ENCODE measurements at places on chromosomes 11 and 22.

DNA sequence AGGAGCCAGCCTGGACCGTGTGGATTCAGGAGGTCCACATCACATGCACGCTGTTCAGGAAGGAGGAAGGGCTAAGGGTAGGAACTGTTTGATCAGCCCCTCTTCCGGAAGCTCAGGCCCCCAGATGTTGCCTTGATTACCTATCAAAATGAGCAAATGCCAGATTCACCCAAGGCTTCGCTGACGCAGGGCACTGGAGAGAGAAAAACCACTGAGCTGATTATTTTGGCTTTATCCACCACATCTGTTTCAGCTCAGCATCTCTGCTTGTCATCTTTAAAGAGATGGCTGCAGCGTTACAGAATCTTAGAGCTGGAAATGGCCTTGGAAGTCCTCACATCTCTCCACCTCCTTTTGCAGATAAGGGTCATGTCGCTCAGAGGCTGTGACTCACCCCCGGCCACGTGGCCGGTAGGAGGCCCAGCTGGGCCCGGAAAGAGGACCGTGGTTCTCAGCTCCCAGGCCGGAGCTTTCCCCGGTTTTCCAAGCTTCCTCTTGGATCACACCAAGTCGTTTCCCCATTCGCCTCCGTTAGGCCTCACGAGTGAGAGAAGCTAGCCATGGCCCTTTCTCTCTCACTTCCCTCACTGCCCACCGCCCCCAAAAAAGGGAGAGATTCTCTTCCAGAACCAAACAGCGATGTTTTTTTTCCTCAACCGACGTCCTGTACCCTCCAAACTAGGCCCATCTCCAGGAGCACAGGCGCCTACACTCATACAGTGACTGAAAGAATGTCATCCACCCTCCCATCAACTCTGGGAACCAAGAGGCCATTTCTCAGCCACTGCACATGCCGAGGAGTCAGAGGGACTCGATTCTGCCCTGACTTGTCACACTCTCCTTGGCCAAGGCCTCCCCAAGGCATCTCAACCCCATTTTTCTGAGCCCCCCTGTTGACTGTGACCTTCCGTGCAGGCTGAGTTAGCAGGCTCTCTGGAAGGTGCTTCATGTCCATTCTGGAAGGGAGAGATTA, 37.6 kb downstream of the LIF start:
- H3K27ac ChIP-seq: no peak overlapping the region
- H3K4me1 ChIP-seq: peaks cover 12% of the 10 kb centered on the region
- H3K27me3 ChIP-seq: no peaks in the 10 kb centered on the region
- no peak for DNase-seq
- H3K36me3 ChIP-seq: no peaks in the 10 kb centered on the region
- H3K4me3 ChIP-seq: no peak overlapping the region

DNA sequence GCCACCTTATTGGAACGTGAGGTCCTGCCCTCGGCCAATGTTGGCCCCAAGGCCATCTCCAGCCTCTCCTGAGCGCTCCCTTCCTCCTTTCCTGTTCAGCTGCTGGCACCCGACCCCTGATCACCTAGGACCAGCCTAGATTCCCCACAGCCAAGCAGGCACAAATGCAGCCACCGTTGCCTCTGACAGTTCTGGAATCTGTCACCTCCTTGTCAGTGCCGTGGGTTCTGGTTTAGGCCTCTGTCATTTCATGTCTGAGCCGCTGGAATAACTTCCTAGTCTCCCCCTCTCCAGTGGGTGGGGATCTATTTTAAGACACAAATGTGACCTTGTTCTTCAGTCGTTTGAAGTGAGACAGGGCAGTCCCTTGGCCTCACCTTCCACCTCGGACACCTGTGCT, 29.7 kb downstream of the FADS3 start:
- no peak for DNase-seq
- no peaks in the 10 kb centered on the region for H3K36me3 ChIP-seq
- H3K27me3 ChIP-seq: no peaks in the 10 kb centered on the region
- H3K4me3 ChIP-seq: no peak overlapping the region
- no peak overlapping the region for H3K27ac ChIP-seq
- H3K4me1 ChIP-seq: no peaks in the 10 kb centered on the region

DNA sequence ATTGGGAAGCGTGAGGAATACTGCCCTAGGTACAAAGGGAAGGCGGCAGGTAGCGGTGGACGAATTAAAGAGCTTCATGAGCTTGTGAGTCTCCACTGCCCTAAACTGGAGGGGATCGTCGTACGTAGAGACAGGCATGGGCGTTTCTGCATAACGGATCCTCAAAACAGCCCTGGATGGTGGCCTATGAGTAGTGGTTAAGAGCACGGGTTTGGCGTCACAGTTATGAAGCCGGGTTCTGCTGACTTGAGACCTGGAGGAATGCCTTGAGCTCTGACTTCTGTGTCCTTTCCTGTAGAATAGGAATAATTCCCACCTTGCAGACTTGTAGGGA, 335 bp downstream of the TMEM138 start:
- no peaks in the 10 kb centered on the region for H3K27me3 ChIP-seq
- H3K27ac ChIP-seq: peak overlapping the region; percentile 93
- no peak for DNase-seq
- H3K4me1 ChIP-seq: peaks cover 28% of the 10 kb centered on the region
- peaks cover 14% of the 10 kb centered on the region for H3K36me3 ChIP-seq

DNA sequence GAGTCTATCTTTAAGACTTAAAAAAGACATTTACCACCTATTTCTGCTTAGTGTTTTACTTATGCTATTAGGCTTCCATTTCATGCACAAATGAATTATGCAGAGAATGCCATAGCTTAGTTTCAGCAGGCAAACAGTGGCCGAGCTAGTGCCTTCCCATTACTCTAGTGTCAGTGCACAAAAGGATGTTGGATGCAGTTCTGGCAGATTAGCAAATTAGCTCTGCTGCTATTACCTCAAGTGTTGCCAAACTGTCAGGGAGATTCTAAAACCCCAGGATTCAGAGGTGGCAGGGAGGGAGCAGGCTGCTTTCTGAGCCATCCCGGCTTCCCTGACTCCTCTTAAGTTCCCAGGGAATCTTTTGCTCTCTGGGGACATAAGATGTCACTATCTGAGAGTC, 209.4 kb upstream of the NCAM1 start:
- DNase-seq: no peak
- no peak overlapping the region for H3K27ac ChIP-seq
- H3K27me3 ChIP-seq: peaks cover 29% of the 10 kb centered on the region
- H3K4me3 ChIP-seq: no peak overlapping the region
- H3K36me3 ChIP-seq: no peaks in the 10 kb centered on the region
- H3K4me1 ChIP-seq: no peaks in the 10 kb centered on the region

DNA sequence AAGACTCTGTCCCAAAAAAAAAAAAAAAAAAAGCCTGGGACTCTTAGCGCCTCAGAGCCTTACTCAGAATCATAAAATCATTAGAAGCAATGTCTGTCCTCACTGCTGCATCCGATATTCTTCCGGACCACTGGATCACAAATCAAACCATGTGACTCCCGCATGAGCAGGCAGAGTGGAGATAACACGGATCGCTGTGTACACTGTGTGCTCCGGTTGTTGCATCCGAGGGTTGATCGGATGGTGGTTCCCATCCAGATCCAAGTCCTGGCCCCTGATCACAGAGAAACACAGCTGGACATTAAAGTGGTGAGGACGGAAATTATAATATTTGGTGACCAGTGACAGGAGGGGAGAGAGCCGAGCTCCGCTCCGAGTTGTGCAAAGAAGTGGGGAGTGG, 9.7 kb upstream of the TXNRD2 start:
- H3K4me1 ChIP-seq: peaks cover 43% of the 10 kb centered on the region
- H3K27ac ChIP-seq: peak overlapping the region; percentile 56
- H3K27me3 ChIP-seq: no peaks in the 10 kb centered on the region
- H3K36me3 ChIP-seq: peaks cover 7% of the 10 kb centered on the region
- H3K4me3 ChIP-seq: no peak overlapping the region

DNA sequence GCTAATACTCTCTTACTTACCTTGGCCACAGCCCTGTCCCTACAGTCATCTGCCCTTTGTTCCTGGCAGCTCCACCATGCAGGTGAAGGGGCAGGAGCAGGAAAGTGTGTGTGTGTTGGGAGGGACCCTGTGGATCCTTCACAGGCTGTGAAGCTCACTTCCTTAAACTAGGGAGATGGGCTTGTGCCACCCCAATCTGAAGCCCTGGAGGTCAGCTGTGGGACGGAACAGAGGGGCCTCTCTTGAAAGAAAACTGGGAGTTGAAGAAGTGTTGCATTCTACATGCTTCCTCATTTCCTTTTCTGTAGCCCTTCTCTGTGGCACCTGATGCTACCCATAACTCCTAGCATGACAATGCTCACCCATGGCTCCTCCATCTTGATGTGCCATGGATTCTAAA, 11.7 kb downstream of the FADS1 start:
- H3K27me3 ChIP-seq: no peaks in the 10 kb centered on the region
- no peak overlapping the region for H3K4me3 ChIP-seq
- DNase-seq: no peak

GRCh38 chr11:57460022-57460757, at the start of gene RTN4RL2:
Gene RTN4RL2 (plus strand): TSS chr11:57460528. CDS start chr11:57460866, 338 bp downstream.
- no peaks in the 10 kb centered on the region for H3K36me3 ChIP-seq
- peaks cover 37% of the 10 kb centered on the region for H3K4me1 ChIP-seq
- H3K27me3 ChIP-seq: peaks cover 26% of the 10 kb centered on the region
- peak within 1 kb of the TSS; percentile 47 for H3K27ac ChIP-seq
- H3K4me3 ChIP-seq: peak within 1 kb of the TSS; percentile 88

GRCh38 chr11:115659061-115659963, 155.1 kb upstream of the CADM1 start:
- no peak overlapping the region for H3K27ac ChIP-seq
- DNase-seq: no peak
- no peak overlapping the region for H3K4me3 ChIP-seq
- H3K36me3 ChIP-seq: no peaks in the 10 kb centered on the region
- no peaks in the 10 kb centered on the region for H3K4me1 ChIP-seq

- H3K27me3 ChIP-seq: no peaks in the 10 kb centered on the region
- no peak for DNase-seq
- no peak overlapping the region for H3K4me3 ChIP-seq
Measured at GRCh38 chr11:106482917-106483785, 405.7 kb downstream of the AASDHPPT start.

GRCh38 chr11:73295241-73295995, 12.7 kb upstream of the ARHGEF17 start:
- H3K27ac ChIP-seq: no peak overlapping the region
- no peak overlapping the region for H3K4me3 ChIP-seq
- peak; percentile 77 for DNase-seq
- H3K4me1 ChIP-seq: no peaks in the 10 kb centered on the region
- no peaks in the 10 kb centered on the region for H3K36me3 ChIP-seq

GRCh38 chr11:95895815-95896214, 28.1 kb downstream of the MTMR2 start:
- H3K4me3 ChIP-seq: no peak overlapping the region
- DNase-seq: no peak
- H3K27ac ChIP-seq: no peak overlapping the region
- no peaks in the 10 kb centered on the region for H3K27me3 ChIP-seq
- no peaks in the 10 kb centered on the region for H3K4me1 ChIP-seq

- H3K27ac ChIP-seq: no peak overlapping the region
- no peaks in the 10 kb centered on the region for H3K4me1 ChIP-seq
- no peaks in the 10 kb centered on the region for H3K27me3 ChIP-seq
- H3K4me3 ChIP-seq: no peak overlapping the region
Measured at GRCh38 chr11:95175818-95176380, 55.1 kb downstream of the SESN3 start.

- H3K4me1 ChIP-seq: no peaks in the 10 kb centered on the region
- H3K36me3 ChIP-seq: no peaks in the 10 kb centered on the region
- no peak for DNase-seq
Measured at GRCh38 chr22:42711895-42712837, 8.5 kb downstream of the A4GALT start.

- no peak for DNase-seq
- H3K27me3 ChIP-seq: no peaks in the 10 kb centered on the region
- peaks cover 15% of the 10 kb centered on the region for H3K36me3 ChIP-seq
- H3K4me3 ChIP-seq: no peak overlapping the region
- no peak overlapping the region for H3K27ac ChIP-seq
Measured at GRCh38 chr11:78244080-78244479, 55.4 kb downstream of the USP35 start.

DNA sequence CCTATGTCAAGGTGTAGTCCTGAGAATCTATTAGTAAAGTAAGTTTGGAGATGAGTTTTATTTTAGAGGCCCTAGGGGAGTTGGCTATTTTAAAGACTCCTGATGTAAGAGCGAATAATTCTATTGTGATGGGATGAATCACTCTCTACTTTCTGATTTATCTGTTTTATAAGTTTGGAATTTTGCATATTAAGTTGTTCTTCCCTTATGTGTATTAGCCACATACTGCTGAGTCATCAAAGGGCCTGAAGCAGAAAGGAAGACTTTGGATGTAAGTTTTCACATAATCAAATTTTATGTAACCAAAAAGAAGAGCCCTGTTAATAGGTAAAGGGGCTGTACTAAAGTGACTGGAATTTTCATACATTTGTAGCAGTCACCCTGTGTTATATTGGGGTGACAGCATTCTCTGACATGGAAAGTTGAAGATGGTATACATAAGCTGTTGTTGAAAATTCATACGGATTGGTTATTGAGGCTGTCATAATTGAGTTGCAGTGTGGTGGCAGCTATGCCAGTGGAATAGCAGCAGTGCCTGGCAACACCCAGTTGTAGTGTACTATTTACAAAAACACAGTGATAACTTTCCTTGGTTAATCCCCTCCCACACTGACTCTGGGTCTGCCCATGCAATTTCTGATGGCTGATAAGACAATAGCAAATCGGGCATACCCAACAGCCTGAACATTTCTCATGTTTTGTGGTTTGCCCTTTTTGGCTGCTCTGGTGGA, 90.6 kb upstream of the NTM start:
- no peak overlapping the region for H3K27ac ChIP-seq
- no peak overlapping the region for H3K4me3 ChIP-seq
- DNase-seq: no peak
- H3K27me3 ChIP-seq: no peaks in the 10 kb centered on the region

DNA sequence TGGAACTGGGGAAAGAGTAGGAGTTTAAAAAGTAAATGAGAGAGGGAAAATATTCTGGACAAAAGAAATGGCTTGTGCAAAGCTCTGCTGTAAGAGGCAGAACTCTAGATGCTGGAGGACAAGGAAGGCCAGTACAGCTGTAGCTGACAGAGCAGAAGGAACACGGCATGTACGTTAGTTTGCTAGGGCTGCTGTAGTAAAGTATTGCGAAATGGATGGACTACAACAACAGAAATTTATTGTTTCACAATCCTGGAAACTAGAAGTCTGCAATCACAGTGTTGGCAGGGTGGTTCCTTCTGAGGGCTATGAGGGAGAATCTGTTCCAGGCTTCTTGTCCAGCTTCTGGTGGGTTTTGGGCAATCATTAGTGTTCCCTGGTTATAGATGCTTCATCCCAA, 454.4 kb downstream of the NTM start:
- H3K4me1 ChIP-seq: no peaks in the 10 kb centered on the region
- H3K4me3 ChIP-seq: no peak overlapping the region
- no peak for DNase-seq
- no peaks in the 10 kb centered on the region for H3K36me3 ChIP-seq
- H3K27ac ChIP-seq: no peak overlapping the region

DNA sequence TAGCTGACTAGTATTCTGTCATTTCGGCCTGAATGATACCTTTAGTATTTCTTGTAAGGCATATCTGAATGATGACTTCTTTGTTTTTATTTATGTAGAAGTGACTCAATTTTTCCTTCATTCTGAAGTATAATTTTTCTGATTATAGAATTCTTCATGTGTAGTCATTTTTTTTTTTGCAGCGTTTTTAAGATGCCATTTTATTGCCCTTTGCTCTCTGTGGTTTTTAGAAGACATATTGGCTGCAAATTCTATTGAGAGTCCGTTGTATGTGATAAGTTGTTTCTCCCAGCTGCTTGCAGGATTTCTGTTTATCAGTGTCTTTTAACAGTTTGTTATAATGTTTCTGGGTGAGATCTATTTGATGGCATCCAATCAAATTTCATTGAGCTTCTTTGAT, 1224.8 kb downstream of the JRKL start:
- H3K36me3 ChIP-seq: peaks cover 10% of the 10 kb centered on the region
- H3K27me3 ChIP-seq: no peaks in the 10 kb centered on the region
- H3K4me1 ChIP-seq: no peaks in the 10 kb centered on the region
- H3K27ac ChIP-seq: no peak overlapping the region
- H3K4me3 ChIP-seq: no peak overlapping the region
